ENCODE measurements at places on chromosomes 5 and 9. TPM values are rescaled to one million over a fixed set of nuclear protein-coding genes. Genes with fewer than 3 reads are reported as not detected.

- no peak for DNase-seq
Measured at GRCh38 chr5:82534986-82535385, 256.8 kb upstream of the RPS23 start.

GRCh38 chr5:170639221-170639925, 135.6 kb downstream of the KCNIP1 start:
- DNase-seq = no peak

DNA sequence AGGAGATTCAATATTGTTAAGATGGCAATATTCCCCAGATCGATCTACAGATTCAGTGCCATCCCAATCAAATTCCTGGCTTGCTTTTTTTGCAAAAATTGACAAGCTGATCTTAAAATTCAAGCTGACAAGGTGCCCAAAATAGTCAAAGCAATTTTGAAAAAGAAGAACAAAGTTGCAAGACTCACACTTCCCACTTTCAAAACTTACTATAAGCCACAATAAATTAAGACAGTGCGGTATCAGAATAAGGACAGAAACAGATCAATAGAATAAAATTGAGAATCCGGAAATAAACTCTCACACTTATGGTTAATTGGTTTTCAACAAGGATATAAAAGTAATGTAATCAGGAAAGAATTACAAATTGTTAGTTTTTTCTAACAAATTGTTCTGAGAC, 97.1 kb downstream of the NRG2 start:
- DNase-seq = no peak

GRCh38 chr5:134114886-134115805, 665 bp downstream of the TCF7 start:
- DNase-seq = no peak

DNA sequence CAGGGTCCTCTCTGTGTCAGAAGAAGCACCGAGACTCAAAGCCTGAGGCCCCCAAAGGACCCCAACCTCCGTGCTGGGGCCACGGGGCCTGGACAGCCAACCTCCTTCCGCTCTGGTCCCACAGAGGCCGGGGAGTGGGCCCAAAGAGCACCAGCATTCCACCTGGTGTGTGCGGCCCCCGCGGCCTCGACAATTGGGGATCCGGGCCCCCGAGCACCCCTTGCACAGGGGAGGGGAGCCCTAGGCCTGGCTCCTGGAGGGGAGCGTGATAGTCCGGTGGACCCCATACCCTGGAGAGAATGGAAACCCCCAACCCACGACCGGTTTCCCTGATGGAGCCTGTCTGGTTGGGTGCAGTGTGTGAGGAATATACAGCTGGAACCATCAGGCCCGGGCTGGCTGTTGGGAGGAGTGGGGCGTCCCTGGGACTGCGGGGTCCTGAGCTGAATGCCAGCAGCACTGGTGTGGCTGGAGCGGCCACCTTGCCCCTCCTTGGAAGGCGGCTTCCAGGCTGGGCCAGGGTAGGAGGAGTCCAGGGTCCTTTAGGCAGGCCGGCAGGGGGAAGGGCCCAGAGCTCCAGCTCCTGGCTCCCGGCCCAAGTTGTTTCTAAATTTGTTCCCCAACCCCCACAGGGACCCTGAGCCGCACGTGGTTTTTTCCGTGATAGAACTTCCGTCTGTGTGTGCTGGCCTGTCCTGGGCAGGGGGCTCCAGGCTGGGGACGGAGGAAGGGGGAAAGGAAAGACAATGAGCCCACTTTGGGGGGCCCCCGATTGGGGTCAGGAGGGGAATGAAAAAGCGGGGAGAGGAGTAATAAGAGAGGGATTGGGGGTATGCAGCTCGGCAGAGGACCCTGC, 825 bp upstream of the TOR4A start:
- peak; percentile 62 for DNase-seq

- DNase-seq = peak; percentile 24
Measured at GRCh38 chr5:149212198-149212951, 59.3 kb upstream of the AFAP1L1 start.

- no peak for DNase-seq
Measured at GRCh38 chr9:100879884-100880283, 148.6 kb upstream of the PLPPR1 start.

DNA sequence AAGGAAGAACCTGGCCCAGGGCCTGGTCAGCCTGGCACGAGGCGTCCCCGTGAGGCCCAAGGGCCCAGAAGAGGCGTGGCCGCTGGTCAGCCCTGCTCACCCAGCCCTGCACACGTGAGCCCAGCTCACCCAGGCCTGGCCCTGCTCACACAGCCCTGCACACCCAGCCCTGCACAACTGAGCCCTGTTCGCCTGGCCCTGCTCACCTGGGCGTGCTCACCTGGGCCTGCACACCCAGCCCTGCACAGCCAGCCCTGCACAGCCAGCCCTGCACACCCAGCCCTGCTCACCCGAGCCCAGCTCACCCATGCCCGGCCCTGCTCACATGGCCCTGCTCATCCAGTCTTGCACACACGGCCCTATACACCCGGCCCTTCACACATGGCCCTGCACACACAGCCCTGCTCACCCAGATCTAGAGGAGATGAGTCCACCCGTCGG, 2.1 kb downstream of the ZDHHC11 start:
- DNase-seq = no peak

GRCh38 chr9:110745676-110746075, 77.1 kb downstream of the MUSK start:
- DNase-seq = no peak

- no peak for DNase-seq
Measured at GRCh38 chr5:28809811-28810750, 1771.7 kb upstream of the CDH9 start.

DNA sequence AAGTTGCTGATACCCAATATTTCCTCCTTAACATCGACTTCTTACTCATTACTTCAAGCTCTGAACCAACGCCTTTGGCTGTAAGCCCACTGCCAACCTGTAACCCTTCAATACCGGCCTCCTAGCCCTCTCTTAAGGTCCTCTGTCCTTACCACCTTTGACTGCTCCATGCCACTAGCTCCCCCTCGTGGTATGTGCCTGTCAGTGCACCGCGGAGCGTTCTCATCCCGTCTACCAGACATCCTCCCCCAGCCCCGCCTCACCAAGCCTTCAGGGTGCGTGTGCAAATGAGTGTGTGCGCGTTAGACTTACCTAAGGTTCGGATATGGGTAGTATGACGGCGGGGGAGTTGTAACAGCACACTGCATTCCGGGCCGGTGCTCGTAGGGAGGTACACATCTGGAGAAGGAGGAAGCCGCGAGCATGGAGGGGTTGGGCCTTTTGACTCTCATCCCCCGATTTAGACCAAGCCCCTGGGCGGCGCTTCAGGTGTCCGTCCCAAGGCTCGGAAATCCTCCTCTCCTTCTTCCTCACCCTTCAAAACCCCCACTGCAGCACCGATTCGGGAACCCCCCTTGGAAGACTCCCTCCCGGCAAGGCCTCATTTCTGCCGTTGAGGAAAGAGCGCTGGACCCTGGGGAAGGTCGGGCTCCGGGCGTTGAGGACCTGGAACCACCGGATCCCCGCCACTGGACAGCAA, 2.8 kb upstream of the MYORG start:
- DNase-seq = peak; percentile 93

DNA sequence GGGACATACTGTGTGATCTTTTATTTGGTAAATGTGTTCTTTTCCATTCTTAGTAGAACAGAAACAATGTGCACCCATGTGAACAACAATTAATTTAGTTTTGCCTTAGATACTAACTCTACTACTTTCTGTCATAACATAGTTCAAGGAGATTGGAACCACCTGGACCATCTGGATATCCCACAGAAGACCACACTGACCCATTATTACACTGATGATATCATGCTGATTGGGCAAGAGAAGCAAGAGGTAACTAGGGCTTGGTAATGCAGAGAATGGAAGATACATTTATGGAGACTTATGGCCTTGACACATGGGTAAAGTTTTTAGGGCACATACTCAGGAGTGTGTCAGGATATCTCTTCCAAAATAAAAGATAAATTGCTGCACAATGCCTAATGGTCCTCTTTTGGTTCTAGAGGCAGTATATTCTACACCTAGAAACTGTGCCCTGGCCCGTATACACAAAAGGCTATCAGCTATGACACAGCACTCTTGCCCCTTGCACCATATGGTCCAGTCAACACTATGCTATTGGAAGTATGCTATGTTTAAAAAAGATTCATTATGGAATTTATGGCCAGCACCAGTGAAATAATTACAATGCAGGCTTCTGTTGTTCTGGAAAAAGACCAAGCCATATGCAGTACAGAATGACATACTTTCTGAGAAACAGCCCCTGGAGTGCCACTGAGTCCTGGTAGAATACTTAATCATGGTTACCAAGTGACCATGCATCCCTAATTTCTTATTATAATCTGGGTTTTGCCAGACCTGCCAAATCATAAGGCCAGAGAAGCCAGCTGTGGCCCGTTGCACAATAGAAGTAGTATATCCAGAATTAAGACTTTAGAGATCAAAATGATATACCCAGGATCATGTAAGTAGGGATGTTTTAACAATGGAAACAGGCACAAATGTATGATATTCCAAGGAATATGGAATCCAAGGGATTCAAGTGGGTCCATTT, 41.6 kb upstream of the MROH2B start:
- no peak for DNase-seq

DNA sequence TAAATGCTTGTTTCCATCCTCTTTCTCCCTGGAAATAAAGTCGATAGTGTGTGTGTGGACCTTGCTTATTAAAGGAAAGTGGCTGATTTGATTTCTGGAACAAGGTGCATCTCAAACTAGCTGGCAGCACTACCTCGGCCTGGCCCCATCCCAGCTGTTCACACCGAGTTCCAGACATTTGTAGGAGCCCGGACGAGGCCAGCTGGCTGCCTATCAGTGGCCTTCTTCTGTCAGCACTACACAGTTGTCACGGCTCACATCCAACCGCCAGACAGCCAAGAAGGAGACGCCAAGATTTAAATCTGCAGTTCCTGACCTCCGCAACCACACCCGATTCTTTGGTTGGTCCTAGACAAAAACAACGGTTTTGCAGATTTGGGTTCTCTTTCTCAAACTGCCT, 63.6 kb downstream of the PALM2AKAP2 start:
- no peak for DNase-seq

GRCh38 chr5:113989278-113989912, 372.5 kb upstream of the KCNN2 start:
- no peak for DNase-seq

DNA sequence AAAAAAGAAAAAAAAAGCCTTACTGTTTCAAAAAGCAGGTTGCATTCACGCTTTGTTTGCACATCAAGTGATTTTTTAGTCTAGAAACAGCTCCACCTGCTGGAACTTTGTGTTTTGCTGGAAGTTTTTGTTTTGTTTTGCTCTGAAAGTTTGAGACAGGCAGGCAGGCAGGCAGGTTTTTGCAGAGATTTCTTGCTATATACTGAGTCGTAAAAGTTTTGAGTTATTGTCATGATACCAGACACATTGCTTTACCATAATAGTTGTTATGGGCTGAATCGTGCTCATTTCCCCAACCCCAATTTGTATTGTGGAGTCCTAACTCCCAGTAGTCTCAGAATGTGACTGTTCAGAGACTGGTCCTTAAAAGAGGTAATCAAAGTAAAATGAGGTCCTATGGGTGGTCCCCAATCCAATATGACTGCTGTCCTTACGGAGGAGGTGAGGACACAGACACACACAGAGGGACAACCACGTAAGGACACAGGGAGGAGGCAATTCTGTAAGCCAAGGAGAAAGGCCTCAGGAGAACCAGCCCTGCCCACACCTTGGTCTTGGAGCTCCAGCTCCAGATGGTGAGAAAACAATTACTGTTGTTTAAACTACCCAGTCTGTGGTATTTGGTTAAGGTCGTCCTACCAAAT, 20.9 kb downstream of the OR2Y1 start:
- DNase-seq = peak; percentile 16

DNA sequence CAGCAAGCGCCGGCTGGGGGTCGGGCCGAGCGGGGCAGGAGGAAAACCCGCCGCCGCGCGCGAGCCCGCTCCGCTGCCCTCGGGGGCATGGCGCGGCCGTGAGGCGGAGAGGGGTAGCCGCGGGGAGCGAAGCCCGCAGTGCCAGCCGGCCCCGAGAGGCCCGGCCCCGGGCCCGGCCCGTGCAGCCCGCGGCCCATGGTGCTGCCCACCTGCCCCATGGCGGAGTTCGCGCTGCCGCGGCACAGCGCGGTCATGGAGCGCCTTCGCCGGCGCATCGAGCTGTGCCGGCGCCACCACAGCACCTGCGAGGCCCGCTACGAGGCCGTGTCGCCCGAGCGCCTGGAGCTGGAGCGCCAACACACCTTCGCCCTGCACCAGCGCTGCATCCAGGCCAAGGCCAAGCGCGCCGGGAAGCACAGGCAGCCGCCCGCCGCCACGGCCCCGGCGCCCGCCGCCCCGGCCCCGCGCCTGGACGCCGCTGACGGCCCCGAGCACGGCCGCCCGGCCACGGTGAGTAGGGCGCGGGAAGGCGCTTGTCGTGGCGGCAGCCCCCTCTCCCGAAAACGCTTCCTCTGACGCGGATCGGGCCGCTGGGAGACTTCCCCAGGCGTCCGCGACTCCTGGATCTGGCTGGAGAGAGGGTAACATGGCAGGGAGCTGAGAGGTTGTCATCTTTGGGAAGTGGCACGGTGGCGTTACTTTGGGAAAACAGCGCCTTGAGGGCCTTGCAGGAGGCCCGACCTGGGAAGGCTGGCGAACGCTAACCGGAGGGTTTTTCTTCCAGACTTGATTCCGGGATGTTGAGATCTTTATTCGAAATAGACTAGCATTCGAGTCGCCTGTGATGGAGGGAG, 523 bp downstream of the MAML1 start:
- peak; percentile 20 for DNase-seq

DNA sequence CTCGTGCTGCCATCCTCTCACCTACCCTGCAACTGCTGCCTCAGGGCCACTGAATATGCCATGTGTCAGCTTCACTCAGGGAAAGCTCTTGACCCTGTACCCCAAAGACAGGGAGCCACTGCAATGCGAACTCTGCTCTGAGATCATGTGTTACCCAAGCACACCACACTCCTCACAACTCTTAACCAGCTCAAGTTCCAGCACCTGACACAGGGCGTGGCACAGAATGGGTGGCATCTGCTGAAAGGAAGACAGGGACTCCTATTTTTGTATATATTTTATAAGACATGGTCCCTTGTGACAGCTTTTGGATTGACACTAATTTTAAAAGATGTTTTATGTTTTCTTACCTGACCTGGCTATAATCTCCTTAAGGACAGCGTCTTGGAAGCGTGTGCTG, 10.7 kb downstream of the PHYKPL start:
- no peak for DNase-seq

GRCh38 chr5:39049315-39049714, 24.9 kb downstream of the RICTOR start:
- DNase-seq = no peak

DNA sequence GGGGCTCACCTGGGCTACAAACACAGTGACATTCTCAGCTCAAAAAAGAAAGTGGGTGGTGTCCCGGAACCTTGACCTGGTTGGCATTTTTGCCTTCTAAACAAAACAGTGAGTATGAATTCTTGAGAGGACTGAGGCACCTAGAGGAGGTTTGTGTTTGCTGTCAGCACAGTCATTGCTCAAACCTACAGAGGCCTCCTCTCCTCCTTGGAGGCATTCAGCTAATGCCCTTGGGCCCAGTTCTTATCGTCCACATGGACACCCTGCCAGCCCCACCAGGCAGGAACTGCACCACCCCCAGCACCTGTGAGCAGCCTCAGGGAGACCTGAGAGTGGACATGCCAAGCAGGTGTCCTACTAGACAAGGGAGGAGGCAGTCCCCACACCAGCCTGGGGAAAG, 156.7 kb downstream of the SYK start:
- no peak for DNase-seq

GRIA1 gene
- total RNA-seq = not detected

SLC45A2 gene
- 0.66 TPM for total RNA-seq

ECSCR gene
- 9.4 TPM for total RNA-seq

NUTM2G gene
- total RNA-seq = not detected

ECM2 gene
- total RNA-seq = 8.2 TPM

MACIR gene
- total RNA-seq = 13.0 TPM

ABO gene
- total RNA-seq = 16.3 TPM

CENPK gene
- total RNA-seq = 2.2 TPM

FAM200C gene
- 5.4 TPM for total RNA-seq

TEX48 gene
- total RNA-seq = not detected

ADAMTS13 gene
- 7.1 TPM for total RNA-seq

GADD45G gene
- total RNA-seq = 18.8 TPM

Measured in mucosa of gallbladder (tissue), 1 donor.